ENCODE measurements at places on chromosomes 16 and 17.

GRCh38 chr16:81481207-81481821 lies 36.7 kb downstream of the CMIP start:
- DNase-seq, result peak; percentile 56

- no peak for DNase-seq
Measured at GRCh38 chr17:65633988-65634387, 72.5 kb upstream of the AXIN2 start.

GRCh38 chr17:78045316-78045715 lies 83.2 kb downstream of the TMC6 start:
- DNase-seq, result no peak

GRCh38 chr16:30485818-30486436 lies 13.4 kb downstream of the ITGAL start:
- no peak for DNase-seq

DNA sequence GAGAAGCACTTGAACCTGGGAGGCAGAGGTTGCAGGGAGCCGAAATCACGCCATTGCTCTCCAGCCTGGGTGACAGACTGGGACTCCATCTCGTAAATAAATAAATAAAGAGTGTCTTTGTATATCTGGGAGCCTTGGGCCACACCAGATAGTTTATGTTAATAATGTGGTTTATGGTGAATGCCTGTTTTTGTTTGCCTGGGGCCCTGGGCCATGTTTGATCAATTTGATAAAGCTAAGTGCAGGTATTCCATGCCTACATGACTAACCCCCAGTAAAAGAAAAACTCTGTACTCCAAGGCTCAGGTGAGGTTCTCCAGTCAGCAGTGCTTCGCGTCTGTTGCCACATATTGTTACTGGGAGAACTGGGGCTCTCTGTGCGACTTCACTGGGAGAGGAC lies 15.1 kb downstream of the SCIMP start:
- DNase-seq, result no peak

GRCh38 chr16:28140788-28141618 lies 70.8 kb downstream of the XPO6 start:
- DNase-seq, result no peak

- DNase-seq, result peak; percentile 89
Measured at GRCh38 chr16:55465077-55465896, 13.7 kb upstream of the MMP2 start.

DNA sequence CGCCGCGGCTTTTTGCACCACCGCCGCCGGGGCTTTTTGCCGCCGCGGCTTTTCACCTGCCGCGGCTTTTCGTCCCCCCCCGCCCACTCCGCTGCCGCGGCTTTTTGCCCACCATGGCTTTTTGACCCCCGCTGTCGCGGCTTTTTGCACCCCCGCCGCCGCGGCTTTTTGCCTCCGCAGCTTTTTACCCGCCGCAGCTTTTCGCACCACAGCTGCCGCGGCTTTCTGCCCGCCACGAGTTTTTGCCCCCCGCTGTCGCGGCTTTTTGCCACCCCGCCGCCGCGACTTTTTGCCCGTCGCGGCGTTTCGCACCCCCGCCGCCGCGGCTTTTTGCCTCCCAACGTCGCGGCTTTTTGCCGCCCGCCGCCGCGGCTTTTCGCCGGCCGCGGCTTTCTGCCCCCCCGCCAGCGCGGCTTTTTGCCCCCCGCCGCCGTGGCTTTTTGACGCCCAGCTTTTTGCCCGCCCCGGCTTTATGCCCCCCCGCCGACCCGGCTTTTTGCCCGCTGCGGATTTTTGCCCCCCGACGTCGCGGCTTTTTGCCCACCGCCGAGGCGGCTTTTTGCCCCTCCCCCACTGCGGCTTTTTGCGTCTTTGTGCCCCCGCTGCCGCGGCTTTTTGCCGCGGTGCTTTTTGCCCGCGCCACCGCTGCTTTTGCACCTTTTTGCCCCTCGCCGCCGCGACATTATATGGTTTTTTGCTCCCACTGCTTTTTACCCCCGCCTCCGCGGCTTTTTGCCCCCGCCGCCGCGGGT lies 1343.6 kb downstream of the TP53TG3F start:
- DNase-seq, result no peak

DNA sequence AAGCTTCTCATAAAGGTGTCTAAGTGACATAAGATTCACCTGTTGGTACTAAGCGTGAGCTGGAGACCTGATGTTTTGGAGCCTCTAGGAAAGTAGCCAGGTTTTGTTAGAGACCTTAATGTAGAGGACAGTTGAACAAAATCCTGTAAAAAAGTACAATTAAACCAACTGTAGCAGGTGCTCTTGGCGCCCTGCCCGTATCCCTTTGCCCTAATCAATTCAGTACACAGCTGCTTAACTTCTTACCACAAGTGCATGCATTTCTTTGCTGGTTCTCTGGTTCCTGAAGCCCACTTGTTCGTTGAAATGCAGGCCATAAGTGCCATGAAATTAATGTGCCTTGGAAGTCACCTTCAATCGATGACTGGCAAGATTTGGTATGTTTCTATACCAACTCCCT lies 24.4 kb downstream of the GLP2R start:
- no peak for DNase-seq

DNA sequence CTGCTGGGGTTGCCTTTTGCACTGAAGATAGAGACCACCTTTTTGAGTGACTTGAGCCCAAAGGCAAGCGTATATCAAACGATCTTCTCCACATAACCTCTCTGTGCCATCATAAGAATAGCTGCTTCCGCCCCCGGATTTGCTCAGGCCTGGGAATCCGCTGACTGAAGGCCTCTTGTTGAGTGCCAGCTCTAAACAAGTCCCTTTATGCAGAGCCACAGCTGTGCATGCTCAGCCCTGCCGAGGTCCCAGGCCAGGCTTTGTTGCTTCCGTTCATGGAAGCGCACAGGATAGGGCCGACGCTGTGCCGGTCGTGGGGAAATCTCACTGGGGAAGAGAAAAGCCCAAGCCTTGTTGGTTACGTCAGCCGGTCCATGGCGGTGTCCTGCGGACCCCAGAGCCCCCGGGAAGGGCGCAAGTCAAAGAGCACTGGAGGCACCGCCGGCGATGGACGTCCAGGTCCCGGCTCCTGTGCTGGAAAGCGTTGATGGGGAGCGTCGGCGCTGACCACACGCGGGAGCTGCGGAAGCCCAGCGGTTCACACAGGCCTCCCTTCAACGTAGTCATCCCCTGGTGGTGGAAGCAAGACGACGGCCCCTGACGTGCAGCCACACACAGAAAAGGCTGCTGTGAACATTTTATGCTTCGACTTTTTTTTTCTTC lies 23.5 kb upstream of the RPL13 start:
- no peak for DNase-seq

DNA sequence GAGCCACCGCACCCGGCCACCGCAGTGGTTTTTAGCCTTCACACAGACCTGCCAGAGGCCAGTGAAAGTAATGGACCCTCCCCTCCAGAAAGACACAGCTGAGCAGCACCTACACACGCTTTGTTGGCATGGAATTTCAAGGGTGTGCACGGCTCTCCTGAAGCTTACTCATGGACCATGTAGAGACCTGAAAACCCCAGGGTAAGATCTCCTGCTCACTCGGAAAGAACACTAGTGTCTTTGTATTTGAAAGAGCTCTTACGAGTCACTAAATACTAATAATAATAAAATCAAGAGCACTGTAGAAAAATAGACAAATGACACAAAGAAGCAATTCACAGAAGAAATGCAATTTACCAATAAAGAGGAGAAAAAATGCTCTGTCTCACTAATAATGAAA lies 20.0 kb downstream of the SLC43A2 start:
- DNase-seq, result no peak

DNA sequence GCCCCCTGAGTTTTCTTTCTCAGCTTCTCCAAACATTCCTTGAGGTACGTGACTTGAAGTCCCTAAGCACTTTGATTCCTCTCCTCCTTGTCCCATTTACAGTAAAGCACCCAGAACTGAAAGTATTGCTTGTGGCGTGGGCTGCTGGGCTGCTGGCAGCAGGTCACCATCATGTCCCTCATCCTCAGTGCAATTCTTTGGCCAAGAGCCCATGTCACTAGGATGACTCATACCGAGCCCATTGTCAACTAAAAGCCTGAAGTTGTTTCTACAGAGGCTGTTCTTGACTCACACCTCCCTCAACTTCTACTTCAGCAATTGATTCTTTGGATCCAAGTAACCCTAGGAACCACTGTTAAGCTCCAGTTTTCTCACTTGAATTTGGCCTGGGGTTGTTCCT lies 54.3 kb downstream of the KPNA2 start:
- peak; percentile 66 for DNase-seq

- DNase-seq, result no peak
Measured at GRCh38 chr16:51449441-51449840, 298.4 kb upstream of the SALL1 start.

- DNase-seq, result no peak
Measured at GRCh38 chr17:37470181-37470580, 19.5 kb upstream of the DUSP14 start.

DNA sequence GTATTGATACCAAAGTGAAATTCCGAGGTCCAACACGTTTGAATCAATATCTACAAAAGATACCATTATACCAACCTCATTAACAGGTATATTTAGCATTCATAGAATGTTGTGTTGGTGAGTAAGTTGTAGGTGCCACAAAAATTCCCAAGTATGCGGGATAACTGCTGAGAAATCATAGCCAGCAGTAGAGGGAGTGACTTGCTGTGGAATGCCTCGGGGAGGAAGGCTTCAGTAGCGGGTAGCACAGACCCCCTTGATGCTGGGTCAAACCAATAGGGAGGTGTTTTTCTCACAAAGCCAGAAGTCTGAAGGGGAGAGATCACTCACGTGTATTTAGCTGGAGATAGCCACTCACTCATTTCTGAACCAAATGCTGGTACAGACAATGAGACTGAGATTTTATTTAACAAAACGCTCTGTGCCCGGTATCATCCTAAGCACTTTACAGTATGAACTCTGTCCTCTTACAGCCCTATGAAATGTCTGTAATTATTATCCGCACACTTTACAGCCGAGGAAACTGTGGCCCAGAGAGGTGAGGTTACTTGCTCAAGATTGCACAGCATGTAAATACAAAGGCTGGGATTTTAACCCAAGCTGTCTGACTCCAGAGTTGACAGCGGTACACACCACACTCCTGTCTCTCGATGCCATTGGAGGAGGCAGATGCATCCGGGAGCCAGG lies 23.1 kb downstream of the HSBP1 start:
- DNase-seq, result no peak

DNA sequence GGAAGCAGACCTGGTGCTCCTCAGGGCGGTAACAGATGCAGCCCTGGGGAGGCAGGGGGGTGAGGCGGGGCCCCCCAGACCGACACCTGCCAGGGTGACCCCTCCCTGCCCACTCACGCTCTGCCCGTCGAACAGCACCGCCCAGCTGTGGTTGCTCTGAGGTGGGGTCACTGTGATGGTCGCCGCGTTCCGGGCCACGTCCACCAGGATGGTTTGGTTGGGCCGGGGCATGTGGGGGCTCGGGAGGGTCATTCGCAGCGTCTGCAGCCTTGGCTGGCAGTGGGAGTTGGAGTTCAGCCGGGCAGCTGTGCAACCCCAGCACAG lies 692 bp downstream of the BRICD5 start:
- DNase-seq, result no peak

- DNase-seq, result no peak
Measured at GRCh38 chr16:15498427-15499175, 64.2 kb downstream of the BMERB1 start.

- no peak for DNase-seq
Measured at GRCh38 chr17:65058593-65058992, 2.1 kb upstream of the GNA13 start.

DNA sequence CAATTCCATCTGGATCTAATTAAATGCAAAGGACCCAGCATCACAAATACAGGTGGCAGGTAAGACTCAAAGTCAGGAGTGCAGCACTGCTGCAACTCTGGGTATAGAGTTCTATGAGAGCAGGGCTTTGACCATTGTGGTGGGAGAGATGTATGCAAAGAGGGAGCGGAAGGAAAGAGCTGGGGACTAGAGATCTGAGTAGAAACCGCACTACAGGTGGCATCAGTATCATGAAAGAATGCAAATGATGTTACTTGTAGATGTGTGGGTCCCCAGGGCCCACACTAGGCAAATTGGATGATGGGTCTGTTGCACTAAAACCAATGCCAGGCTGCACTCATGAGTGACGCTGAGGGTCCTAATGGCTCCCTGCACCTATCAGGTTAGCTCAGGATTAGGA lies 287.1 kb upstream of the ASIC2 start:
- DNase-seq, result no peak

DNA sequence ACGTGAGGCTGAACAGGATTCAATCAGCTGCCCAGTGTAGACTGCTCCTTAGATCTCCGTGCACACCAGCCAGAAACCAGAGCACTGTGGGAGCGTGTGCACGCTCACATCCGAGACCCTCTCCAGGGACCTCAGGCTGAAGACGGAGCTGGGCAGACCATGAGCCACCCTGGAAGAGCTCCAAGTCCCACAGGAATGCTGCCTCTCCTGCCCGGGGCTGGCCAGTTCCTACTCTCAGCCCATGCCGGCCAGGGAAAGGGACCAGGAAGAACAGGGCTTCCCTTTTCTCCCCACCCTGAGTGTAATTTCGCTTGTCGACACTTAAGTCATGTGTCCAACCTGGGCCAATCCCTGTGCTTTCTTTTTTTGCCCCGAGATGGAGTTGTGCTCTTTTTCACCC lies 6.9 kb downstream of the ALYREF start:
- DNase-seq, result no peak

DNA sequence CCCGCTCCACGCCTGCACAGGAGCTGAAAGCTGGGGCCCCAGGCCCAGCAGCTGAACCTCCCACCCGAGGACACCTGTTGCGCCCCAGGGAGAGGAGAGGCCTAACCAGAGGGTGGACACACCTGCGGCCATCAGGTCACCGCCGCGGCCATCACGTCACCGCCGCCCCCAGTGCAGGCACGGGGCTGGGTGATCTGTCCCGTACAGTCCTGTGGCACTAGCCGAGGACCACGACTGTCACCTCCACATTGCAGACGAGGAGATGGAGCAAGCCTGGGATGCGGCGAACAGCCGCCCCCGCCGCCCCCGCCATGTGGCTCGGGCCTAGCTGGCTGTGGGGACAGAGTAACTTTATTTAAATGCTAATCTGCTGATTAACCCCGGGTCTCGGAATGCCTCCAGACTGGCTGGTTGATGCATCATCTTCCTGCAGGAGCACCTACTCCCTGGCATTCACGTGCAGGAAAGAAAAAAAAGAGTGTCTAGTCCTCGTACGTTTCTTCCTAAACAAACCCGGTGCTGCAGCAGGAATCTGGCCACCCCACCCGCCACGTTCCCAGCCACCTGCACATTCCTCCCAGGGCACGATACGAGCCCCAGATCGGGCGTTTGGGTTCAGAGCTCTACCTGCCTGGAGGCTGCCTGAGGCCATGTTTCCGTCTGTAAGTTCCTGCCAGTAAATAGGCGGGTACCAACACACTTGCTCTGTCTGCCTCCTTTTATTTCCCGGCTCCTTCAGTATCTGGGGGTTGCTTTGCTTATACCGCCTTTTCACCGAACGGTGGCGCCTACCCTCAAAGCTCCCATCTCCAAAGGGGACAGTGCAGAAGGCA lies 29.9 kb downstream of the PIEZO1 start:
- no peak for DNase-seq

- no peak for DNase-seq
Measured at GRCh38 chr16:76297941-76298340, 20.7 kb downstream of the CNTNAP4 start.

Data from K562 (cell line).